ENCODE measurements at places on chromosomes 1 and 21.

DNA sequence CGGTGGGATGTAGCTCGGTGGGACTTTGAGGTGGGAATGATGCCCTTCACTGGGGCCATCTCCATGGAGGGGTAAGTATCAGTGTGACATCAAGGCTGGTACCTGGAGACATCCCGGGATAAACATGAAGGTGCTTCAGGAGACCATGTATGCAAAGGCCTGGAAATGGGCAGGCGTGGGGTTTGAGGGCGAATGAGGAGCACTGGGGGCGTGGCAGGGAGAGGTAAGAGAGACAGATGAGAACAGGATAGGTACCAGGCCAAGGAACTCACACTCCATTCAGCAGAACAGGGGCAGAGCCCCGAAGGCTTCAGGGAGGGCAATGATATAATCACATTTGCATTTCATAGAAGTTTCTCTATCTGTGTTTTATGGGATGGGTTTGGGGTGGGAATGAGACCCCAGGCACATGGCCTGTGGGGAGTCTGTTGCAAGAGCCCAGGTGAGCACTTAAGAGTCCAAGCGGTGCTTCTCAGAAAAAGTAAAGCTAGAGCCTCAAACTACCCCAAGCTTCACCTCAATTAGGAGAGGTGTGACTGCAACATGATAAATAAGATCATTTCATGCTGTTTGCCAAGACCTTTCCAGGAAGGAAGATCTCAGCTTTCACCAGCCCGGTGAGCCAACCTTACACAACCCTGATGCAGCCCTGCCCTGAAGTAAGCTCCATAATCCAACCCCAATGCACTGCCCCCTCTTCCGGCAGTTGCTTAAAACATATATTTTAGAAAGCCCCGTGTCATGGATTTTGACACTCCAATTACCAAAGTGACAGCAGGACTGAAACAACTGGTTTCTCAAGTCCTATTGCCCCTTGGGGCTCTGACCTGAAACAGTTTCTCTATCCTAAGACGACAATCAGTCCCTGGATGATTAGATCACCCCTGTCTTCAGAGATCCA lies 7.4 kb downstream of the S100A9 start:
- no peak for DNase-seq

DNA sequence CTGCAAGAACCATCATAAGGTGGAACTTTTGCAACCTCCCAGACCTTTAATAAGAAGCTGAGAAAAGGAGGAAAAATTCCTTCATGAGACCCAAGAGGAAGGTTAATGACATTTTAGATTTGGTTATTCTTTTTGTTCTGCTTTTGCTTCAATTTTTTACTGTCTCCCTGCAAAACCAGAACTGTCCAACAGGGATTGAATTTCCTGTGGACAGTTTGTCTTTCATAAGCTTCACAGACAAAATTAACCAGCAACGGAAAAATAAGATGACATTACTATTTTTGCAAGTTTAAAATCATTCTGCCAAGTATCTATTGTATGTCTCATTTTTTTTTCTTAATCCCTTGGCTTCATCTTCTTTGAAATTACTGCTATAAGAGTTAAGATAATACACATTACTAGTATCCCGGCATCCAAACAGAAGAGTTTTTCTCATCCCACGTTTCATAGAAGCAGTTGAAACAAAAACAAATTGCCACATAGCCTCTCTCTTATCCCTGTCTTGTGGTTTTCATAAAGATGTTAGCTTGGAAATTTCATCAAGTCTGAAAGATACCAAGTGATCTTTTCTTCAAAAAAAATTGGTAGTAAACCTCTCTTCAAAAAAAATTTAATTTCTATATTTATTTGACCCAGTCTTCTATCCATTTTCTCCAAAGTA lies 465.3 kb upstream of the PTBP2 start:
- DNase-seq, result no peak

GRCh38 chr1:80896781-80897356 lies 903.9 kb upstream of the ADGRL2 start:
- no peak for DNase-seq

DNA sequence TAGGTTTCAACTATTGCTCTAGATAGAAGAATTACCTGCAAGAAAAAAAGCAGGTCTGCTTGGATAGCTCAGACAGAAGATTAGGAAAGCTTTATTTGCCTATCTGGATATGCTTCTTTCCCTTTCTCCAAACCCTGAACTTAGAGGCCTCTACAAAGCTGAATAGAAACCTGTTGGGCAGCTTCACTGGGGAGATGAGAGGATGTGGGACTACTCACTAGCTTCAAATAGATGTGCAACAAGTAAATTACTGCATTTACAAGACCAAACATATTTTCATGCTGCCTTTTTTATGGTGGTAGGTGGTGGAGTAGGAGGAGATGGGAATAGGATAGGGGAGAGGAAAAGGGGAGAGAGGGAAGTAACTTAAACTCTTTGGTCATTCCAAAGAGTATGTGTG lies 6.4 kb downstream of the CLCA2 start:
- no peak for DNase-seq

GRCh38 chr21:36403713-36404112 lies 18.5 kb downstream of the CHAF1B start:
- no peak for DNase-seq

Measured in effector CD4-positive, alpha-beta T cell (primary cell).